RKO (cell line): ENCODE measurements at places on chromosomes 4 and X.

GRCh38 chr4:111854494-111855087, 290.7 kb upstream of the FAM241A start:
- peak; percentile 69 for DNase-seq

DNA sequence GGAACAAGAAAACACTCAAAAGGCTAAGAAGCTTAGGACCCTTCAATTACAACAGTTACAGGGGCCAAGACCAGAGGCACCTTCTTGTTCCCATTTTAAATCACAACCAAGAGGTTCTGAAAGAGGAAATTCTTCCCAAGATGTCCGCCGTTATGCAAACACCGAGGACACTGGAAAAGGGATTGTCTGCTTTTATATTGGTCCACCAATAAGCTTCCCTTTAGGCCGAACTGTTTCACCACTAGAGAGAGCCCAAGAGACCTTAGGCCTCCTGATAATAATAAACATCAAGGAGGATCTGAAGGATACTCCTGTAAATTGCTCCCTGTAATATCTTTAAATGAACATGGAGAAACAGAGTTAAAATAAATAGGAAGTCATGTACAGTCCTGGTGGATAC, 92.6 kb upstream of the NLRP2B start:
- peak; percentile 35 for DNase-seq

DNA sequence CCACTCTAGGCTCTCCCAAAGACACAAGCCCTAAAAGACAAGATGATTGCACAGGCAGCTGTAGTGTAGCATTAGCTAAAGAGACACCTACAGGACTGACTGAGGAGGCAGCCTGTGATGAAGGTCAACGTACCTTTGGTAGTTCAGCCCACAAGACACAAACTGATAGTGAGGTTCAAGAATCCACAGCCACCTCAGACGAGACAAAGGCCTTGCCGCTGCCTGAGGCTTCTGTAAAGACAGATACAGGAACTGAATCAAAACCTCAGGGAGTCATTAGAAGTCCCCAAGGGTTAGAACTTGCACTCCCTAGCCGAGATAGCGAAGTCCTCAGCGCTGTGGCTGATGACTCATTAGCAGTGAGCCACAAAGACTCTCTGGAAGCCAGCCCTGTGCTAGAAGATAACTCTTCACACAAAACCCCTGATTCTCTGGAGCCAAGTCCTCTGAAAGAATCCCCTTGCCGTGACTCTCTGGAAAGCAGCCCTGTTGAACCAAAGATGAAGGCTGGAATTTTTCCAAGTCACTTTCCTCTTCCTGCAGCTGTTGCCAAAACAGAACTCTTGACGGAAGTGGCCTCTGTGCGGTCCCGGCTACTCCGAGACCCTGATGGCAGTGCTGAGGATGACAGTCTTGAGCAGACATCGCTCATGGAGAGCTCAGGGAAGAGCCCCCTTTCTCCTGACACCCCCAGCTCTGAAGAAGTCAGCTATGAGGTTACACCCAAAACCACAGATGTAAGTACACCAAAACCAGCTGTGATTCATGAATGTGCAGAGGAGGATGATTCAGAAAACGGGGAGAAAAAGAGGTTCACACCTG, 306.3 kb downstream of the ANK2 start:
- peak; percentile 21 for DNase-seq

DNA sequence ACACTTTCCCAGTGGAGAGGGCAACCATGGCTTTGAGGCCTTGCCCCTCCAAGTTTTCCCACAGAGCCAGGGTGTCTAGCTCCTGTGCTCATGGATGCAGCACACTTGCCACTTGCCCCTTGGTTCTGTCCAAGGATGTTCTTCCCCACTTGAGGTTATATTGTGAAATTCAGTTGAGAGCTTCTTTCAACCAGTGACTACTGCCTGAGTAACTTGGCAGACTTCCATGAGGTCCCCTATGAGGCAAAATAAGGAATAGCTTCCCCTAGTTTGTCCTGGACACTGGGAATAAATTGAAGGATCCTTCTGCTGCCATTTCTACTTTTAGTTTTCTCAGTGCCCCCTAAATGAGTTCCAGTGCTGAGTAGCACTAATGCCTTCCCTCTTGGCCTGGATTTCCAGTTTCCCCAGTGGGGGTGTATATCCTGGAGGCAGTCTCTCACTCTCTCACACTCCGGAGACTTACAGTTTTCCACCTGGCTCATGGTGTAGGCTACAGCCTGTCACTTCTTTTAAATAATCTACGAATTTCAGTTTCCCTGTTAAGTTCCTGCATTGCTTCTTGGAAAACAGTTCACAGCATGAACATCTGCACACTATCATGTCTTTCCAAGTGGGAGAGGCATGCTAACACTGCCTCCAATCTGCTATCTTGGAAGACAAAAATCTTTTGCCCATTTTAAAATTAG, 36.4 kb upstream of the ADH4 start:
- peak; percentile 72 for DNase-seq

- DNase-seq = no peak
These were observed 99.7 kb upstream of the SLC7A11 start for GRCh38 chr4:138341739-138342415.

- peak; percentile 52 for DNase-seq
These were observed 9.6 kb upstream of the DLG3 start for GRCh38 chrX:70434914-70435586.

- peak; percentile 80 for DNase-seq
These were observed 73.0 kb upstream of the SCOC start for GRCh38 chr4:140300271-140300970.

DNA sequence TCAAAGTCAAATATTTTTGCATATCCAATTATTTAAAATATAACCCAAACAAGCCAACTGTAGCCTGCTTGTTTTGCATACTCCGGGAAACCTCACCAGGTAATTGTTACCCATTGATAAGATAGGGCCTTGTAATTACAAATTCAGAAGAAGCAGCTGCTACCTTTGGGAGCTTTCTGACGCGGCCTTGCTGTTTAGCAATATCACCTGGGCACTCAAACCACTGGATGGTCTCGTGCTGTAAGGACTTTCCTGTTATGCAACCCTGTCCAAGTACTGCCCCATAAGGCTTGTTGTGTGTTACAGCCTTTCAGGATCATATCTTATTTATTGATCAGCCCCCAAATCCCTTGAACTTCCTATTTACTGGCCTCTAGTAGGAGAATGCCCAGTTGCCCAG, 52.1 kb downstream of the HS3ST1 start:
- no peak for DNase-seq

GRCh38 chr4:132513491-132513890, 635.6 kb upstream of the PCDH10 start:
- DNase-seq = no peak

GRCh38 chrX:152831391-152831790, 528 bp downstream of the NSDHL start:
- DNase-seq = no peak

- no peak for DNase-seq
These were observed 6.0 kb upstream of the ASB11 start for GRCh38 chrX:15321447-15321846.

- no peak for DNase-seq
These were observed 38.7 kb downstream of the GABRA4 start for GRCh38 chr4:46954643-46955042.

GRCh38 chrX:9316096-9316495, 148.8 kb upstream of the TBL1X start:
- no peak for DNase-seq

- DNase-seq = no peak
These were observed 340.5 kb upstream of the MAOA start for GRCh38 chrX:43315622-43316021.

DNA sequence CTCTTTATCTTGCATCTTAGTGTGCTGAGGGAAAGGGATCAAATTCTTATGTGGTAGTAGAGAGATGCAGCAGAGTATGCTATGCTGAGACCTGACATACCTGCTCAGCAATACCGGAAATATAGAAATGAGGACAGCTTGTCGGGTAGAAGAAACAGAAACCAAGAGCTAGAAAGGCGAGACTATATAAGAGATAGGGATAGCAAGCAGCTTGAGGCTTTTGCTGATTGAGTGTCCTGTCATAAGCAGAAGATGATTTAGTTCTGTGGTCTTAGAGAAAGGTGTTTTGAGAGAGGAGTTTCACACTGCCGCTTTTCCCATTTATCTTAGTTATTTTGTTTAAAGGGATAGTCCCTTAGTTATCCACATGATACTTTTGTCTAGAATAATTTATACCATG, 31.7 kb downstream of the USP9X start:
- DNase-seq = no peak

GRCh38 chr4:1366371-1367229, 19.6 kb downstream of the UVSSA start:
- DNase-seq = no peak

- DNase-seq = peak; percentile 41
These were observed 31.7 kb downstream of the COQ2 start for GRCh38 chr4:83252782-83253405.

- DNase-seq = no peak
These were observed 22.3 kb downstream of the ASMTL start for GRCh38 chrX:1430451-1430850.

DNA sequence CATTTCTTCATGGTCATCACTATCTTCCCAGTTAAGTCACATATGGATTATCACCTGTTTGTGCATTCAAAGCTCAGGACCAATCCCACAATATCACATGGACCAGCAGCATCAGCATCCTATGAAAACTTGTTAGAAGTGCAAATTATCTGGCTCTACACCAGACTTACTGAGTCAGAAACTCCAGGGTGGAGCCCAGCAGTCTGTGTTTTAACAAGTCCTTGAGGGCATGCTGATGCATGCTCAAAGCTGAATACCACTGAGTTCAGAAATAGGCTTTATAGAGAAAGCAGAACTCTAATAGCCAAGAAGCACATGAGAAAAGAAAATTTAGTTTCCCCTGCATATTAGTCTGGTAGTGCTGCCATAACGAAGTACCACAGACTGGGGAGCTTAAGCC, 62.4 kb upstream of the GABRQ start:
- DNase-seq = no peak

DNA sequence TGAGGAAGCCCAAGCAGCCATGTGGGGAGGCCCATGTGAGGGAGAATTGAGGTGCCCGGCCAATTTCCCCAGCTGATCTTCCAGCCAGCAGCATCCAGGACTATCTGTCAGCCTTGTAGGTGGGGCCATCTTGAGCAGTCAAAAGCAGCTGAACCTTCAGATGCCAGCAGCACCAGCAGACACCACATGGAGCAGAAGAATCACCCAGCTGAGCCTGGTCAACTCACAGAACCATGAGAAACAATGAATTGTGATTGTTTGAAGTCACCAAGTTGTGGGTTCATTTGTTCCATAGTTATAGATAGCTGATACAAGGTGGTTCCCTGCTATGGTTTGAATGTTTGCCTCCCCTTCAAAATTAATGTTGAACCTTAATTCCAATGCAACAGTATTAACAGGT, 85.1 kb upstream of the ATP6AP2 start:
- DNase-seq = no peak

GRCh38 chr4:74755486-74755885, 38.8 kb downstream of the BTC start:
- DNase-seq = no peak

- DNase-seq = no peak
These were observed 1.6 kb downstream of the TSPAN6 start for GRCh38 chrX:100635040-100635439.

DNA sequence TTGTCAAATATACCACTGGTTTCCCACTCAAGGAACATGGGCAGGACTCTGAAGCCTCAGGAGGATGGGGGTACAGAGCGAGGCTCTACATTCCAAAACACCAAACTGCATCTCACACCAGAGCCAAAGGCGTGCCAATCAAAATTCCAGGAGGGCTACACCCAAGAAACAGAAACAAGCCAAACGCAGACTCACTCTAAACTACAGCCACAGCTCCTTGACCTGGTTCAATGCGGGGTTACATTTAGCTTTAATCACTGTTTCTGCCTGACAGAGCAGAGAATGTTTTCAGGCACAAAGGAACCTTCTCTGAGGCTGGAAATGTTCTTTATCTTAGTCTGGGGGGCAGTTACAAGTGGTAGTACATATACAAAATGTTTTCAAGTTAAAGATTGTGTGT, 2121.5 kb upstream of the AGA start:
- no peak for DNase-seq

GRCh38 chr4:167119392-167119791, 114.9 kb downstream of the SPOCK3 start:
- DNase-seq = no peak

DNA sequence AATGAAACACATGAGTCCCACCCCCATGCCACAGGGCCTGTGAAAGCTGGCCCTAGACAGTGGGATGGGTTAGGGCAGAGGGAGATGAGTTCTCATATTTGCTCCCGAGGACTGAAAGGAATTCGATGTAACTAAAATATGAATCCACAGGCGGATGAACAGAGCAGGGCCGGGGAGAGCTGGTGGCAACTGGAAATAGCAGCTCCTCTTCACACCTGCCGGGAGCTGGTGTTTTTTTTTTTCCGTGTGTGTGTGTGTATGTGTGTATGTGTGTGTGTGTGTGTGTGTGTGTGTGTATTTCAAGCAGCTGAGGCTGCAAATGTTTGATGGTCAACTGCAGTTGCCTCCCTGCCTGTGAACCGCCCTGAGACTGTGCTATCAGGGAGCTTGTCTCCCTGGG, 115.1 kb upstream of the PSAPL1 start:
- DNase-seq = no peak

- no peak for DNase-seq
These were observed 94.8 kb downstream of the KDR start for GRCh38 chr4:55030589-55030988.

DNA sequence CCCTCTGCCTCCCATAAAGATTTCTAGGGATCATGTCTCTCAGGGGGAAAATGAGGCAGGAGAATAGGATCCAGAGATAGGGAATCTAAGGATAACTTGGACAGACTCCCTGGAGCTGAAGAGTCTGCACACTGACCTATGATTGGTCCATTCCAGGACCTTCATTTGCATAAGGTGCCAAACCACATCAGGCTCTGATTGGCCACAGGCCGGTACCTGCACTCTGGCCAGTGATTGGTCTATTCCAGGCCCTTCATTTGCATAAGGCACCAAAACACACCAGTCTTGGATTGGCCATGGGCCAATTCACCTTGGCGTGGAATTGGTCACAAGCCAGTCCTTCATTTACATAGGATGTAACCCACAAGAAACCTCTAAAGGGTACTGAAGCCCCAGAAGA, 4.0 kb upstream of the HERC5 start:
- no peak for DNase-seq

DNA sequence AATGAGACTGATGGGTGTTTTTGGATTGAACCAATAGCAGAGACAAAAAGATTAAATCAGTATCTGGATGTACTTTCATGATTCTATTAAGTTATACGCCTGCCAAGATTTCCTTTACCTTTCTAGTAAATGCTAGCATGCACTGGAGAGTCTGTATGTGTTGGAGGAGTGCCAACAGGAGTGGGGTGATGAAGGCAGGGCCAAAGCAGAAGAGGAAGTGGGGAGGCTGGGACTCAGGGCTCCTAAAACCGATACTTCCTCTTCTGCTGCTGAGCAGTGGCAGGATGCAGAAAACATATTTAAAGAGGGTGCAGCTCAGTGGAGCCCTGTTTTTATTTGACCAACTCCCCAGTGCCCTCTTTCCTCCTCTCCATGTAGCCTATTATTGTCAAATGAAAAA, 5.6 kb downstream of the CYSLTR1 start:
- no peak for DNase-seq
